ENCODE measurements at places on chromosomes 3 and 15.

DNA sequence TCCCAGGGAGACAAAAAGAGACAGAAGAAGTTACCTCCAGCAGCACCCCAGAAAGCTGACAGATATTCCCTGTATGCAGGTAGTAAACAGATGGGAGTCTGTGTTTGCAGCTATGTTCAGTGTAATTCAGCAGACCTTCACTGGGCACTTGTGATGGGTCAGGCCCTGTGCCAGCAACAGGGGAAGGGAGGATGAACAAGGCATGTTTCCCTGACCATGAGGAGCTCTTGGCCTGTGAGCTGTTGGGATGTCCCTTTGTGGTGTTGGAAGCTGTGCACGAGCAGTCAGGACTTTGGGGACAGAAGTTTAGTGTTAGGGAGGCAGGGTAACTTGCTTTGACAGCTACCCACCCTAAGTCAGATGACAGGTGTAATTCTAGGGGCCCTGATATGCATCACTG is 106.0 kb upstream of the TRIM42 start:
- no peak for DNase-seq

- no peak for DNase-seq
Measured at GRCh38 chr15:78878356-78878755, 5.7 kb downstream of the MORF4L1 start.

GRCh38 chr15:70853318-70853972 is 512 bp downstream of the LARP6 start:
- no peak for DNase-seq

- DNase-seq, result no peak
Measured at GRCh38 chr3:52002748-52003147, 7.1 kb upstream of the RPL29 start.

DNA sequence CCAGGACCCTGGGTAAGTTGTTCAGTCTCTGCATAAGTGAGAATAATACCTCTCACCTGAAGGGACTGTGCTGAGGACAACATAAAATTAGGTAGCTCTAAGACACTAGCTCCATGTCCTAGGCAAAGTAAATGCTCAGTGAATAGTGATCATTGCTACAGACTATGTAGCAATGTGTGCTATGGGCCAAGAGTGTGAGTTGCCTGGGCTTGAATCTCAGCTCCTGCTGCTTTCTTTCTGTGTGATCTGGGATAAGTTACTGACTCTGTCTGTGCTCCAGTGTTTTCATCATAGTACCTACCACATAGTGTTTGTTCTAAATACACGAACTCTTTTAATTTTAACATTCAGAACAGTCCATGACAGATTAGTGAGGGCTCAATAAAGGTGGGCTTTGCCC is 81.1 kb upstream of the MFGE8 start:
- no peak for DNase-seq

- no peak for DNase-seq
Measured at GRCh38 chr3:174488527-174488926, 370.6 kb upstream of the NAALADL2 start.

GRCh38 chr3:29644956-29645636 is 364.2 kb downstream of the RBMS3 start:
- no peak for DNase-seq

DNA sequence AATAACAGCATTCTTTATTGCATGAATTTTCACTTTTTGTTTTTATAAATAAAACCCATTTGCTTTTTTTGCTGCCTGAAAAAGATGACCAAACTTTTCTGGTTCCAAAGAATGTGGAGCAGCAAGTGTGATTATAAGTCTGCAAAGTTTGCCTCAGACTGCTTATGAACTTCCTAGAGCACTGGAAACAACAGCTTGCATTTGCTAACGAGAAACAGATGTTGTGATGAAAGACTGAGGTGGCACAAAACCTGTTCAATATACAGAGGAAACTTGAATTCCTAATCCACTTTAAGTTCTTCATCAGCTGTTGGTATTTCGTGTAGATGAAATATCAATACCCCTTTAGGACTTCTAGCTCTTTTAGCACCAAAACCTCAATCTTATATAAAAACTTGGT is 9.3 kb downstream of the ZPLD1 start:
- DNase-seq, result no peak

DNA sequence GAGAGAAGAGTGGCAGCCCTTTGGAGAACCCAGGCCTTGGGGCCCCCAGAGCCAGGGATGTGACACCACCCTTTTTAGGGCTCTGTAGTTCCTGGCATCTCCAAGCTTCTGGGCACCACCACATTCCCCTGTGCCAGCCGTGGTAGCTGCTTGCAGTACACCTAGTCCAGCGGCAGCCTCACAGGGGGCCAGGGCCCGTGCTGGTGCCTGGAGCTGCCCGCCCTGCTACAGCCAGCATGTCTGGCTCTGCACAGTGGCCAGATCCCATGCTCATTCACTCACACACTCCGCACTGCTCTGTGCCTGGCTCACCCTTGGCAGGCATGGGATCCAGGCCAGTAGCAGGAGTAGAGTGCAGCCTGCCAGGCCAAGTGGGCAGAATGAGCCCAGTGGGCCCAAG is 351.6 kb upstream of the TMCO5A start:
- DNase-seq, result no peak

- DNase-seq, result no peak
Measured at GRCh38 chr3:129665024-129665768, 58.7 kb upstream of the PLXND1 start.

Data from stimulated activated CD8-positive, alpha-beta memory T cell treated with anti-CD3 and anti-CD28 coated beads, Interleukin-4, amount 100 ng/mL, for 1 hour (primary cell).